ENCODE measurements at places on chromosomes 1 and 21. TPM values are rescaled to one million over a fixed set of nuclear protein-coding genes. Genes with fewer than 3 reads are reported as not detected.

DNA sequence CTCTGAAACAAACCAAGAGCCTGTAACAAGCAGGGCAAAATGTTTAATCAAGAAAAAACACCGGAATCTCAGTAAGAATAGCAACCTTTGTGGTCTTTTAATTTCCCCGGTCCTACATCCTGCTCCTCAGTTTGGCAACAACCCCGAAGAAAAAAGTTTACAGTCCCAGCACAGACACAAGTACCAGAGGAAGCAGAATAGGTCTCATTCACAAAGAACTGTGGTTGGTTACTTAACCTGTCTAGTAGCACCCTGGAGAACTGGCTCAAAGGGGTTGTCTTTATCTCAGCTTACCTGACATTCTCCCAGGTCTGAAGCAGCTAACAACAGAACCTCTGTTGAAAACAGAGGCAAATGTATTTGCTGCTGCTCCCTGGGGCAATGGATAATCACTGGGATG, 399.3 kb downstream of the AJAP1 start:
- DNase-seq: no peak

USH2A gene
- polyA plus RNA-seq: 0.53 TPM

DNA sequence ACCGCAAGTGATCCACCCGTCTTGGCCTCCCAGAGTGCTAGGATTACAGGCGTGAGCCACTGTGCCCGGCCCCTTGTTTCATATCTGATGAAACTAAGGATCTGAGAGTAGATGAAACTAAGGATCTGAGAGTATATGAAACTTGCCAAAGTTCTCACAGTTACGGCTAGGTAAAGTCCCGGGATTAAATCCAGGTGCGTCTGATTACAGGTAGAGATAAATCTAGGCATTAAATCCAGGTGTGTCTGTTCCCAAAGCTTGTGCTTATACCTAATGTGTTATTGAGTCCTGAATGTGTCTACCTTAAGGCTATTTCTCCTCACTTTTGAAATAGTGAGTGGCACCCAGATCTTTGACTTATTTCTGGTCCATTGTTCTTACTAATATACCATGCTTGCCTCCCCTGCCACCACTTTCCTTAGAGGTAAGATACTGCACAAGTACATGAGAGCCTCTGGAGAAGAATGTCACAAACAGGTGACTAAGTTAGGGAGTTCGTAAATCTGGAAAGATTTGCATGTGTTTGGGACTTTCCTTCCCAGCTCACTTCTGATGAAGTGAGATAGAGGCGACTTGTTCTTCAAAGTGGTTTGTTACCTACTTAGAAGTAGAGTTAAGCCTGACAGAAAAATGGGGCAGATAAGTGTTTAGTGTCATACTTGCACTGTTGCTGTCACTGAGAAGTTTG, 66.5 kb downstream of the AK4 start:
- no peak for DNase-seq

DNA sequence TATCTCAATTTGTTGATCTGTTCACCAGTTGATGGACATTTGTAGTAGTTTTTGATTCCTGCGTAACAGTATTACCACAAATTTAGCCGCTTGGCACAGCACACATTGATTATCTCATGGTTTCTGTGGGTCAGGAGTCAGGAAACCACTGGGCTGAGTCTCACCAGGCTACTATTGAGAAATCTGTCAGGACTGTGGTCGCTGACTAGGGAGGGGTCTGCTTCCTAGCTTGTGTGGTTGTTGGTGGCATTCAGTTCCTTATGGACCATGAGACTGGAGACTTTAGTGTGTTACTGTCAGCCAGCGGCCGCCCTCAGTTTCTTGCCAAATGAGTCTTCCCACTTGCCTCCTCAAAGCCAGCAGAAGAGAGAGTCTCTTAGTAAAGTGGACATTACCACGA, 9.8 kb downstream of the PEX14 start:
- no peak for DNase-seq

GRCh38 chr1:113534130-113534817, 144.0 kb downstream of the MAGI3 start:
- no peak for DNase-seq

DNA sequence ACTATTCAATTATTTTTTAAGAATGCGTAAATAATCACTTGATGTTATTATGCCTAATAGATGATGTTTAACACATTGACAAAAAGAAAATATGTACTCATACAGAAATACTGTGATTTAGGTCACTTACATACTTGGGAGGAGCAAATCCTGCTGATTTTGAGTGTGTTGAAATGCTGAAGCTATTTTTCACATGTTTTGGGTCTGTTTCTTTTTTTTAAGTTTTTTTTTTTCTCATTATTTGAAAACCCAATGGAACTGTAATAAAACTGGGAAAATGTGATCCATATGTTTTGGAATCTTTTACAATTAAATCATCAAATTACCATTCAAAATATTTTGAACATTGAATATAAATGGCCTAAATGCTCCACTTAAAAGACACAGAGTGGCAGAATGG, 366.2 kb upstream of the ADAMTS5 start:
- DNase-seq: no peak

SH3BGR gene
- polyA plus RNA-seq: 4.5 TPM

DCDC2B gene
- 0.62 TPM for polyA plus RNA-seq

- no peak for DNase-seq
Measured at GRCh38 chr1:206685334-206685768, 646 bp downstream of the MAPKAPK2 start.

LRRC71 gene
- polyA plus RNA-seq: 0.35 TPM

GRCh38 chr21:32976791-32977190, 48.9 kb upstream of the OLIG2 start:
- no peak for DNase-seq

DNA sequence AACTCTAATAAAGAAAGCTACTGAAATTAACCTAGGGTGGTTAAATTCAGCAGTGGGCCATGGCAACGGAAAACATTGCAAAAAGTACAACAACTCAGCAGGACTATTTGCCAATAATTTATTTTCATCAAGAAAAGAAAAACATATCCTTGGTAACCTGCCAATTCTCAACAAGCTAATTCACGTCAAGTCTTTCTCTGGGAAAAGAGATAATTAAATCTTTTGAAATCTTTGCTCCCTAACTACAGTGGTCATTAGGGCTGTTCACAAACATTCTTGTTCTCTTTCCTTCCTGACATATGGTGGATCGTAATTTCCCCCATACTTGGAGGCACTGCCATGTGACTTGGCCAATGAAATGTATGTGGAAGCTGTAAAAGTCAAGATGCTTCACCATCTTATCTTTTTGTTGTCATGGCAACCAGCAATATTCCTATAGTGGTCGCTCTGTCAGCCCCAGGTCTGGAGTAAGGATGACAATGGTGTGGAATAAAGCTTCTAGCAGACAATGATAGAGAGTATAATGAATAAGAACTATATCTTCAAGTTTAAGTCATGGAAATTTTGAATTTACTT, 29.6 kb upstream of the ZNF326 start:
- DNase-seq: no peak

UTS2 gene
- polyA plus RNA-seq: 0.40 TPM

GRCh38 chr1:111618961-111619634, 491 bp upstream of the RAP1A start:
- DNase-seq: no peak

- no peak for DNase-seq
Measured at GRCh38 chr1:150507912-150508864, at the start of gene ECM1. Gene ECM1, plus strand, starts transcription at chr1:150508109. Its CDS starts 101 bp downstream, at chr1:150508210.

YBX1 gene
- 661 TPM for polyA plus RNA-seq

- no peak for DNase-seq
Measured at GRCh38 chr1:87906078-87906477, 577.4 kb downstream of the LMO4 start.

DNA sequence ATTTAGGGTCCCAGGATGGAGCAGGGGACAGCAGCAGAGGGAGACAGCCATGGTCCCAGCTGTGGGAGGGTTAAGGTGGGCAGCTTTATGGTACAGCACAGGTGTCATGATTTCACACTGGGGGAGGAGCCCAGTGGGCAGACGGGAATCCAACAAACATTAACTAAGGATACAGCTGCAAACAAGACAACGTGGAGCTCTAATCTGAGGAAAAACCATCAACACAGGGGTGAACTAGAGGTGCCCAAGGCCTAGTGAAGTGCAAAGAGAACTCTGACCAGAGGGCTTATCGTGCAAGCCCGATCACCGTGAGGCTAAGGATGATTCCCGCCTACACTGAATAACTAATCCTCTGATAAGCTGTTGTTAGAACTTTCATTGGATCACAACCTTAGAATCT, 18.7 kb downstream of the ECE1 start:
- no peak for DNase-seq

GRCh38 chr1:44860891-44861425, 17.9 kb upstream of the PTCH2 start:
- DNase-seq: no peak

LRRC52 gene
- not detected for polyA plus RNA-seq

GRCh38 chr1:209884249-209884648, 53.8 kb upstream of the SYT14 start:
- no peak for DNase-seq

DNA sequence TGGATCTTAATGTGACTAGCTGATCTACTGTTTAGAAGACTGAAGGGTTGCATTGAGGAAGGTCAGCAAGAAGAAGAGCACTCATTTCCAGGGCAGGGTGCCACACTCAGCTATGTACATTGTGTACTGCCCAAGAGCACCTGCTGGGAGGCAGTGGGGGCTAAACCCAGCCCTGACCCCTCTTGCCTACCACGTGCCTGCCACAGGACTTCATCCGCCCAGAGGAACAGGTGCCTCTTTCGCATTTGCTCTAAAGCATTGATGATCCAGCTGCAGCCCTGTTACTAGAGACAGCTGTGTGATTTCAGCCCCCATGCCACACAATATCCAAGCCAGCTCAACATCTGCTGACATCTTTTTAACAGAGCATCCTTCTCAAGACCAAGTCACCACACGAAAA, 341.8 kb downstream of the LMX1A start:
- DNase-seq: no peak

DNALI1 gene
- polyA plus RNA-seq: 66.9 TPM

DNA sequence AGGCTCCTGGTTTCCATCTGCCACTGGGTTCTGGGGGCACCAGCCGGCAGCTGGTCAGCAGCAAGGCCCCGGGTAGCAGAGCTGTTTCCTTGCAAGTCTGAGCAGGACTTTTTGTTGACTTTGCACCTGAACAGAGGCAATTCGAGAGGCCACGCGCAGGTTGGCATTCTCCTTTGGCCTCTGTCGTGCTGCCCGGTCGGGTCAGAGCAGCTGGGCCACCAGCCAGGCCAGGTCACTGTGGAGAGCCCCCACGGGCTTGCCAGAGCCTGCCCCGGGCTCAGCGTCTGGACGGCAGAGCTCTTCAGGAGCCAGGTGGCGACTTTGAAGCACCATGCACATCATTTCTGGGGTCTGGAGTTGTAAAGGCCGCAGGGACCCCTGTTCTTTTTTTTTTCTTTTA, 28.4 kb upstream of the TMEM52 start:
- DNase-seq: no peak
